CD8-positive, alpha-beta T cell (primary cell): ENCODE measurements at places on chromosomes 6 and 20.

GRCh38 chr6:5174244-5174643, 86.5 kb downstream of the LYRM4 start:
- peak; percentile 56 for DNase-seq

- DNase-seq: no peak
Observed at GRCh38 chr6:26623339-26623859, 26.6 kb downstream of the ABT1 start.

GRCh38 chr6:164072240-164072666, 657.7 kb downstream of the QKI start:
- no peak for DNase-seq

GRCh38 chr6:122677406-122677805, 67.2 kb downstream of the PKIB start:
- no peak for DNase-seq

GRCh38 chr6:92380803-92381601, 1038.4 kb downstream of the EPHA7 start:
- no peak for DNase-seq

- peak; percentile 17 for DNase-seq
Observed at GRCh38 chr20:49868538-49868937, 46.8 kb downstream of the SPATA2 start.

DNA sequence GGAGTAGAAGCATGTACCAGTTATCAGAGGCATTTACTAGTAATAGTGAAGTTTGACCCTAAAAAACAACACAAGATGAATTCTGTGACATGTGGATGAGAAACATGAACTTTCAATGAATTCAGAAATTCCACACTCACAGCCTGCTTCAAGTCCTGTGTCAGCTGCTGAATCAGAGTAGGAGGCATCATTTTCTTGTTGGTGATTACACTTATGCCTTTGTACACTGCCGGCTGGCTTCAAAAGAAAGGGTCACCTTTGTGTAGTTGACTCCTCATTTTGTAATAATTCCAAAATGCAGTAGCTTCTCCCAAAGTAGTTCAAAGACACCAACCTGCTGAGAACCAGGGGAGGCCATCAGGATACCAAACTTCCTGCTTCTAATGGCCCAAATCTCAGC, 165.5 kb downstream of the BACH2 start:
- DNase-seq: no peak
